Stimulated activated CD4-positive, alpha-beta T cell treated with anti-CD3 and anti-CD28 coated beads, Interleukin-15, amount 100 ng/mL, for 48 hours (primary cell): ENCODE measurements at places on chromosomes 3 and 15.

- no peak for DNase-seq
Measured at GRCh38 chr3:172658344-172659245, 52.3 kb downstream of the NCEH1 start.

- DNase-seq, result no peak
Measured at GRCh38 chr3:129621626-129622225, 15.2 kb upstream of the PLXND1 start.

- DNase-seq, result peak; percentile 68
Measured at GRCh38 chr3:49671291-49672288, 2.6 kb upstream of the APEH start.

DNA sequence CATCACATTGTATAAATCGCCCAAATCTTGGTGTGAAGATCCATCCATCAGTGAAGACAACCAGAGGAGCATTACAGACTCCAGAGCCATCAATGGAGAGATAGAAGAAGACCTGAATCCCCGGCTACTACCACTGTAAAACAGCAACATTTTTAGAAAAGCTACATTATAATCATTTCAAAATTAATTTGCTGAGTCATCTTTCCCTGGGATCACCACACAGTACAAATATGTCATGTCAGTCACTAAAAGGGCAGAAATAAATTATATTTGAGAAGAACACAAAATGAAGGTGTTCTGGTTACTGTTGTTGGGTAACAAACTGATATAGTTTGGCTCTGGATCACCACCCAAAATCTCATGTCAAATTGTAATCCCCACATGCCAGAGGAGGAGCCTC, 218.5 kb upstream of the STT3B start:
- no peak for DNase-seq

DNA sequence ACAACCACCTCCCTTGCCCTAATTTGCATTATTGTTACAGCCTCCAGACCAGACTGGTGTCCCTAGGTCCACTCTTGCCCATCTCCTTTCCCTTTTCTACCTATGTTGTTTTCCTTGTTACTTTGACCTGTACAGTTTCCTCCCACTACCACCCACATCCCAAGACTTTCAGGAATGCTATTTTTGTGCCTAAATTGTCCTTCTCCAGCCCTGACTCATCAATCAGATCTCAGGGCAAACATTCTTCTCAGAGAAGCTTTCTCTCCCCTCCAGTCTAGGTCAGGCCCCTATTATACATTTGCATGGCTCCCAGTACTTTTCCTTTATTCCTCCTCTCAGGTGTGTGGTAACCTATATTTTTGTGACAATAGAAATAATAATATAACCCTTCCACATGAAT, 241.5 kb downstream of the IGSF11 start:
- no peak for DNase-seq
